ENCODE measurements at places on chromosomes 1 and 21. TPM values are rescaled to one million over a fixed set of nuclear protein-coding genes. Genes with fewer than 3 reads are reported as not detected.

The TSPEAR gene
- total RNA-seq = 1.4 TPM

The ZNF697 gene
- 10.7 TPM for total RNA-seq

The INKA2 gene
- total RNA-seq = 18.9 TPM

The KCNK1 gene
- 85.5 TPM for total RNA-seq

The DAB1 gene
- total RNA-seq = 10.8 TPM

The OR2T33 gene
- total RNA-seq = not detected

DNA sequence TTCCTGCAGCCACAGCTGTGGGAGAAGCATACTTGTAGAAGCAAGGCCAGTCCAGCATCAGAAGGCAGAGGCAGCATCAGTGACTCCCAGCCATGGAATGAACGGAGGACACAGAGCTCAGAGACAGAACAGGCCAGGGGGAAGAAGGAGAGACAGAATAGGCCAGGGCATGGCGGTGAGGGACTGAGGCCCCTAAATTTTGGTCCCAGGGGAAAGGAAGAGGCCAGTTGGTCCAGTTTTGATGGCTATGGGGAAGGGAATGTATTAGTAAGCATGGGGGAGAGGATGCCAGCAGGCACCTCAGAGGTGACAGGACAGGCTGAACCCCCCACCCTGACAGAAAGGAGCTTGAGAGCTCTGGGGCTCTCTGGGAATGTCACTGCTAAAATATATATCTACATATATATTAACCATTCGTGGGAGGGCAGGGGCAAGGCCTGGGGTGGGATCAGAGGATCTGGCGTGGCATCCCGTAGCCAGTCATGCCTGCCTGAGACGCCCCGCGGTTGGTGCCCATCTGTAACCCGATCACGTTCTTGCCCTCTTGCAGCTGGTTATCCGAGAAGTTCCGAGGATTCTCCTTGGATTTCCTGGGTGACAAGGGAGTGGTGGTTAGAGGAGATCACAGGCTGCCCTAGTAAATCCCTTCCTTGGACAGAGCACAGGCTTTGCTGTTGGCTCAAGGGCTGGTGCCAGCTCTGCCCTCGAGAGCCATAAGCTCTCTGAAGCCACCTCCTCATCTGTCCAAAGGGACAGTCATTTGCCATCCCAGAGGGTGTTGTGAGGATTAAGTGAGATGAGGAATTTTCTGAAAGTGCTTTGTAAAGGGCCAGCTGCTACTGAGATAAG is 6.7 kb downstream of the TAGLN2 start:
- DNase-seq = no peak

DNA sequence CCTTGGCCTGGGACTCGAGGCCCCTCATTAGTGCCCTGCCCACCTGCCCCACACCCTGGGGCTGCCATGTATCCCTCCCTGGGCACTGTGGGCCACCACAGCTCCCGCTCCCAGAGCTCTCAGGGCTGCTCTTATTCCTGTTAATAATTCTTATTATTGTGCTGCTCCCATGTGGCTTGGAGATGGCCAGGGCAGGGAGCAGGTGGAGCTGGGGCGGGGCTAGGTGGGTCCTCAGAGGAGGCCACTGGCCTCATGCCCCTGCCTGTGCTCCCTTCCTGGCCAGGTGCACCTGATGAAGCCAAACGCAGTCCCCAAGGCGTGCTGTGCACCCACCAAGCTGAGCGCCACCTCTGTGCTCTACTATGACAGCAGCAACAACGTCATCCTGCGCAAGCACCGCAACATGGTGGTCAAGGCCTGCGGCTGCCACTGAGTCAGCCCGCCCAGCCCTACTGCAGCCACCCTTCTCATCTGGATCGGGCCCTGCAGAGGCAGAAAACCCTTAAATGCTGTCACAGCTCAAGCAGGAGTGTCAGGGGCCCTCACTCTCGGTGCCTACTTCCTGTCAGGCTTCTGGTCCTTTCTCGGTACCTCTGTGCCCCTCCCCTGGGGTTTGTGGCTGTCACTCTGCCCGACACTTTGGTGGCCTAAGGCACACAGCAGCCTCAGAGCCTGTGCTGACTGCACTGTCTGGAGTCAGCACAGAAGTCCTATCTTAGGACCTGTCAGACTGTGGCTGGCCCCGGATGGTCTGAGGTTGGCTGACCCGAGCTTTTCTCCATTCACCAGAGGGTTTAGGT is 34.1 kb downstream of the BMP8A start:
- DNase-seq = no peak

- DNase-seq = no peak
Measured at GRCh38 chr1:44636083-44636687, 38.1 kb downstream of the TMEM53 start.

GRCh38 chr1:194069168-194069830 is 882.9 kb upstream of the B3GALT2 start:
- DNase-seq = peak; percentile 80

DNA sequence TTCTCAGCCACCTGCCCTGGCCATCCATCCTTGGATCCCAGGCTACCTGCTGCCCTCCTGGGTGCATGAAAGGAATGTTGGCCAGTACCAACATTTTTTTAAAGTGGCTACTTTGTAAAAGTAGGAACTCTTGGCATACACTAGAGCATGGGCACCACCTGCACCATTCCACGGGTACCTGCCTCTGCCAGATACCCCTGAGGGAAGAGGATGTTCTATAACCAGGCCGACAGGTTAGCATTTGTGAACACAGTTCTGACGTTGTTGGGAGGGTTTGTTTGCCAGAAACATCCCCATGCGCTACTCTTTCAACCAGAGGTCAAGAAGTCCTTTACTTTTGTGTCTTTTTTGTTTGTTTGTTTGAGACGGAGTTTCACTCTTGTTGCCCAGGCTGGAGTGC is 43.0 kb downstream of the EVA1C start:
- no peak for DNase-seq
